ENCODE measurements at places on chromosomes 7 and 10. TPM values are rescaled to one million over a fixed set of nuclear protein-coding genes. Genes with fewer than 3 reads are reported as not detected.

The CH25H gene
- total RNA-seq: 34.9 TPM

DNA sequence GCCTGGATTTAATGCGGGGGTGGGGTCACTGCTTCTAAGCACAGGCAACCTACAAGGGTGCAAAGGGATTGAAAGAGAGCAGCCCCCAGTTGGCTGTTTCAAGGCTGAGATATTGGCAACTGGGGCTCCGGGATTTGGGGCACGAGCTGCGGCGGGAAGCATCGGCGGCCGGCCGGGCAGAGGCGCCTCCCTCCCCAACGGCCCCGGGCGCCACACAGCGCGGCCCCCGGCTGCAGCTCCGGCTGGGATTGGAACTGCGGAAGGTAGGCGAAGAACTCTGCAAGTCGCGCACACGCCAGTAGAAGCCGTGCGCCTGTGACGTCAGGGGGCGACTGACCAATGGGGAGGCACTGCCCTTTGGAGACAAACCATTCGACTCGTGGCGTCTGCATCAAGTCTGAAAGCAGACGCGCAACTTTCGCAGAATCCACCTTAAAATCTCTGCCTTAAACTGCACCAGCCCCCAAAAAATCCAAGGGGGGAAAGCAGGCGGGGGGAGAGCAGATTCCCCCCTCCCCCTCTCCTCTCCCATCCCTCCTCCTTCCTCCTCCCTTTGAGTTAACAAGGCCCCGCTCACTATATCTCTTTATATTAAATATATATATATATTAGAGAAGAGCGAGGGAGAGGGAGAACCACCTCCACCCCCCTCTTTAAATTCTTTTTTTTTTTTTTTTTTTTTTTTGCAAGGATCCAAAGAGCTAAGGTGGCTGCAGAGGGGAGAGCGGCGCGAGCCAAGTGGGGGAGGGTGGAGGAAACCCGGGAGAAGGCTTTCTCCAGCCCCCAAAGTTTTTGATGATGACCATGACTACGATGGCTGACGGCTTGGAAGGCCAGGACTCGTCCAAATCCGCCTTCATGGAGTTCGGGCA lies at the start of gene DLX6:
TSS of gene DLX6 (plus strand) at position 371 of the 872 bp plus-strand sequence. CDS start at position 796, 425 bp downstream.
- peak; percentile 21 for DNase-seq

The LRRD1 gene
- not detected for total RNA-seq

- DNase-seq: no peak
Observed at GRCh38 chr10:103933557-103934121, 15.7 kb upstream of the STN1 start.

The EBF3 gene
- total RNA-seq: 0.43 TPM

The UBE2D4 gene
- 33.0 TPM for total RNA-seq

GRCh38 chr7:125559921-125560320 lies 630.3 kb upstream of the POT1 start:
- DNase-seq: no peak

GRCh38 chr10:49310460-49310859 lies 11.5 kb downstream of the C10orf71 start:
- DNase-seq: peak; percentile 47

GRCh38 chr10:125084191-125084613 lies 76.2 kb downstream of the CTBP2 start:
- DNase-seq: peak; percentile 90

DNA sequence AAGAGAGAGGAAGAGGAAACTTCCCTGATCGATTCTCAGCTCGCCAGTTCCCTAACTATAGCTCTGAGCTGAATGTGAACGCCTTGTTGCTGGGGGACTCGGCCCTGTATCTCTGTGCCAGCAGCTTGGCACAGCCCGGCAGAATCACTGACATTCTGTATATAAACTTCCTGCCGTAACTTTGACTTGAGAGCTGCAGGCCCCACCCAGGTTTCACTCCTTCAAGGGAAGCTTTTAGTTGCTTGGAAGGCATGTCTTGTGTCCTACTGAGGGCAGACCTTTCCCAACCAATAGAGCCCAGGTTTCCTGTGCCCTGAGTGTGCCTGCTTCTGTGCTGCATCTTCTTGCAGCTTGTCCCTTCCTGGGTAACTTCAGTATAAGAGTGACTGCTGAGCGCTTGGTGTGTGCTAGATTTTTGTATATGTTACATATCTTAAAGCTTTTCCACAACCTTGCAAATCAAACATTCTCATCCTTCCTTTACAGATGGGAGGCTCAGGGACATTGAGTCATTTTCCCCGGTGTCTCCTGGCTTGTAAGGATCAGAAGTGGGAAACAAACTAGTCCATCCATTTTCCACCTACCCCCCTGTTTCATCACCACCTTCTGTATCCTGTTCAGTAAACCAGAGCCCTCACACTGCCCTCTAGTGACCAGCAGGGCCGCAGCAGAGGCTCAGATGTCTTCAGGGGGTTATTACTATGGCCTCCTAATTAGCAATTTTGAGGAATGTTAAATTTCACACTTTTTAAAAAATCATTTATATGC lies 225.2 kb upstream of the PRSS58 start:
- peak; percentile 72 for DNase-seq

- peak; percentile 28 for DNase-seq
Observed at GRCh38 chr10:94343151-94343550, 19.6 kb downstream of the NOC3L start.

DNA sequence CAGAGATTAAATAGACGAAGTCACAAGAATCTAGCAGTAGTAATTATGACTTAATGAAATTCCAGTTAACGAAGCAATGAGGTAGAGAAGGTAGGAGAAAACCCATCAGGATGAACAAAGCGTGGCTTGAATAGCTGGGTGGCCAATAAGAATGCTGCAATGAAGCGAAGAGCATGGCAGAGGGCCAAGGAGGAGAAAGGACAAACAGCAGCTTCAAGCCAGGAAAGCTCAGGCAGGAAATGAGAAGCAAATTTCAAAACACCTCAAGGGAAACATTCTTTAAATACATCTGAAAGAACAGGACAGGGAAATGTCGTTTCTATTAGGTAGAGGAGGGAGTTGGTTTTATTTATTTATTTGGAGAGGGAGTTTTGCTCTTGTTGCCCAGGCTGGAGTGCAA lies 122.5 kb downstream of the KIAA1217 start:
- no peak for DNase-seq

GRCh38 chr10:101287997-101288635 lies 58.9 kb upstream of the LBX1 start:
- no peak for DNase-seq

- no peak for DNase-seq
Observed at GRCh38 chr10:86204421-86205305, 161.9 kb downstream of the GRID1 start.

GRCh38 chr10:16686054-16686902 lies 130.9 kb downstream of the RSU1 start:
- DNase-seq: no peak
